Daoy (cell line): ENCODE measurements at places on chromosomes 7 and 10. TPM values are rescaled to one million over a fixed set of nuclear protein-coding genes. Genes with fewer than 3 reads are reported as not detected.
A peak's percentile ranks its signal among the peaks of the same experiment; 100 is the strongest.

- DNase-seq: no peak
Observed at GRCh38 chr10:7372504-7372903, 38.3 kb downstream of the SFMBT2 start.

GRCh38 chr7:25619963-25620799, 391.9 kb upstream of the NPVF start:
- no peak for DNase-seq

The STEAP1B gene
- 20.2 and 31.4 TPM in 2 replicates for total RNA-seq

DNA sequence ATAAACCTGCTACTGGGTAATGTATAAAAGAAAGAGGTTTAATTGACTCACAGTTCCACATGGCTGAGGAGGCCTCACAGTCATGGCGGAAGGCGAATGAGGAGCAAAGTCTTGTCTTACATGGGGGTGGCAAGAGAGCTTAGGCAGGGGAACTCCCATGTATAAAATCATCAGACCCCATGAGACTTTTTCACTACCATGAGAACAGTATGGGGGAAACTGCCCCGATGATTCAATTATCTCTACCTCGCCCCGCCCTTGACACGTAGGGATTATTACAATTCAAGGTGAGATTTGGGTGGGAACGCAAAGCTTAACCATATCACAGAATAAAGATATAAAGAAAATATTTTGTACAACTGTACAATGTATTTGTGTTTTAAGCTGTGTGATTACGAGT, 39.4 kb upstream of the PLCE1 start:
- peak; percentile 14 for DNase-seq

GRCh38 chr10:101903827-101904550, 60.4 kb upstream of the KCNIP2 start:
- DNase-seq: no peak

- DNase-seq: peak; percentile 12
Observed at GRCh38 chr10:75987616-75988015, 556.2 kb downstream of the LRMDA start.

DNA sequence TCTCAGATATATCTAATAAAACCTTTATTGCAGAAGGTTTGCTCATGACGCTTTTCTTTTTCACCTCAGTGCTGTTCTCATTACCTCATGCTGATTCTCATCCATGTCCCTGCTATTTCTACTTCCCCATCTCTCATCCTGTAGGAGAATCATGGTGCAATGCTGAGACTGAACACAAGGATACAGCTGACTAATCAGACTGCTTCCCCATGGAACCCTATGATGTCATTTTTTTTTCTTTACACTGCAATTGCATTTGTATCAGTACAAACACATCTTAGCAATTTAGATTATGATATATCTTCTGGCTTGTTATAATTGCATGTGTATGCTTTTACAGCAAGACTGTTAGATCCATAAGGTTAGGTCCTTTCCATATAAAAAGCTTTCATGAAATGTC, 93.7 kb downstream of the SEMA3A start:
- no peak for DNase-seq

DNA sequence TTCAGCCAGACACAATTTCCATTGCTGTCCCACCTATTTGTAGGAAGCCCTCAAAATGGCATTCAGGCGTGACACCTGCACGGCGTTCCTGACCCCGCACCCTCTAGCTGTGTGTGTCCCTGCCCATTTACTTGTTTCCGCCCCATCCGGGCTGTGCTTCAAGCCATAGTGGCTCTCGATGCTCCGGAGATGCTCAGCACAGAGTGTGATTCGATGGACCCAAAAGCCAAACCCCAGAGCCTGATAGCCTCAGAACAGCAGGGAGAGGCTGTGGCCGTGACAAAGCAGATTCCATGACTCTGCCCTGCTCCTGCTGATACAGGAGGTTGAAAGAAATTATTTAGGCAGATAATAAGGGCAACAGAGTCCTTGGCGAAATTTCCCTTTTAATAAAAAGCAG, 13.4 kb downstream of the BUD31 start:
- DNase-seq: no peak

GRCh38 chr7:91250706-91251105, 13.5 kb upstream of the FZD1 start:
- no peak for DNase-seq

- DNase-seq: no peak
Observed at GRCh38 chr7:147523056-147523455, 1067.5 kb upstream of the C7orf33 start.

The FLNC gene
- 67.5 and 81.1 TPM in 2 replicates for total RNA-seq

GRCh38 chr7:22791204-22792158, 31.2 kb downstream of the TOMM7 start:
- DNase-seq: peak; percentile 76
